ENCODE measurements at places on chromosomes 7 and 10.

GRCh38 chr10:78744056-78744455 lies 324.7 kb upstream of the ZMIZ1 start:
- H3K36me3 ChIP-seq = no peaks in the 10 kb centered on the region
- no peak overlapping the region for H3K4me3 ChIP-seq

DNA sequence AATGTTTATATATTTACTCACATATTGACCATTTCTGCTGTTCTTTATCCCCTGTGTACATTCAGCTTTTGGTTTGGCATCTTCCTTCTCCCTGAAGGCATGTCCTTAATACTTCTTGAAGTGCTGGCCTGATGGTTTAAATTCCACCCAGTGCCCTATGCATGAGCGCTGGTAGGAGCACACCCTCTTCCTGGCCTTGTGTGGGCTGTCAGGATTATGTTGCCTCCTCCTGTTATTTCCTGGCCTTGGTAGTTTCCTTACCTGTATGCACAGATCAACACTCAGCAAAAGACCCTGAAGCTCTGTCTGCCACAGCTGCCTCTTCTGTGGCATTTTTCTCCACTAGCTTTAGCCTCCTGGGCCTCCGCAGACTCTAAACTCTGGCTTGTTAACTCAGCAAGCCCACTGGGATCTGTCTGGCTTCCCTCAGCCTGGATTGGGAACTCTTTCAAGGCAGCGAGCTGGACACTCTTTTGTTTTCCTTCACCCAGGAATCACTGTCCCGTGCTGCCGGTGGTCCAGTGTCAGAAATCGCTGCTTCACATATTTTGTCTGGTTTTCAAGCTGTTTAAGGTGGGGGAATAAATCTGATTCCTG lies 595.2 kb downstream of the SDK1 start:
- no peak for DNase-seq
- H3K36me3 ChIP-seq = no peaks in the 10 kb centered on the region
- H3K27ac ChIP-seq = no peak overlapping the region
- peaks cover 15% of the 10 kb centered on the region for H3K27me3 ChIP-seq
- H3K4me1 ChIP-seq = no peaks in the 10 kb centered on the region
- no peak overlapping the region for H3K4me3 ChIP-seq

DNA sequence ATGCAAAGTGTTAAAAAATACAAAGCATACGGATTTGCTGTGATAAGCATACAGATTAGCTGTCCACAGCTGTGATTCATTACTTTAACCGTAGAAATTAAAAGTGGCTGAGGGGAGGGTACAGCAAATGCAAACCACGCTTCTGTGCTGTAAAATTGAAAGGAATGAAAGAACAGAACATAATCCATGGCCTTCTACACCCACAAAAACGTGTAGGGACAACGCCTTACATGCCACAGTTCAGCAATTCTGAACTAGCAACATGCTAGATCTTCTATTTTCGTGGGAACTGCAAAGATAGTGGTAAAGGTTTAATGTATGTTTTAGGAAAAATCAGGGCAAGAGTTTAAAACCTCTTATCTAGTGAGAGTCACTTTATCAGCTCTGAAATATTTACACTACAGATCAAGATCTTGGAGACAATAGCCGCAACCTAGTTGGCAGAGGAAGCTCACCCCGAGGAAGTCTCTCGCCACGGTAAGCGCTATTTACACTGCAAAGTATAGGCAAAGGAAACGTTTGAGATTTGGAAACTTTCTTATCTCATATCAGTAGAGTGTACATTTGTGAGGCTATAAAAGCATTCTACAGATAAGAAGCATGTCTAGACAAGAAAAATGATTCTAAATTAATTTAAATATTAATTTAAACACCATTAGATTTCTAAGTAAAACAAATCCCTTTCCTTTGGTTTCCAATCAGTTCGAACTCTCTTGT lies 193.6 kb downstream of the MLLT10 start:
- no peak overlapping the region for H3K4me3 ChIP-seq
- H3K4me1 ChIP-seq = peaks cover 22% of the 10 kb centered on the region
- peaks cover 60% of the 10 kb centered on the region for H3K36me3 ChIP-seq
- no peak for DNase-seq

DNA sequence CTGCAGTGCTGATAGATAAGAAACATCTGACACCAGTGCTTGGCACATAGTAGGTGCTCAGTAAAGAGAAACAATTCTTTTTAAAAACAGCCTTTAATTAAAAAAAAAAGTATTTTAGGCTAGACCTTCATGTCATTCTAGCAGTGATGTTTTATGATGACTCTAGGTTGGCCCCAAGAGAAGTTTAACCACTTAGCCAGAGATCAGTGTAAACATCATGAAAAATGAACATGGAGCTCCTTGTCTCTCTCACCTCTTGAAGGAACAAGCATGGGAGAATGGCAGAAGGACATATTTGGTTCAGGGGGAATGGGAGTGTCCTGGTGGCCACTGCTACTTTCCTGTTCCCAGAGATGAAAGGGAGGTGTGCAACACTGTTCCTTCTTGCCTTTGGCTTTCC lies 641.0 kb downstream of the LRMDA start:
- no peak overlapping the region for H3K27ac ChIP-seq
- H3K4me1 ChIP-seq = no peaks in the 10 kb centered on the region
- H3K27me3 ChIP-seq = no peaks in the 10 kb centered on the region
- DNase-seq = no peak

- no peak for DNase-seq
- no peak overlapping the region for H3K27ac ChIP-seq
- no peaks in the 10 kb centered on the region for H3K4me1 ChIP-seq
- H3K27me3 ChIP-seq = no peaks in the 10 kb centered on the region
- no peaks in the 10 kb centered on the region for H3K36me3 ChIP-seq
These were observed 117.9 kb downstream of the SLIT1 start for GRCh38 chr10:97067716-97068391.

- no peak overlapping the region for H3K27ac ChIP-seq
- no peaks in the 10 kb centered on the region for H3K36me3 ChIP-seq
These were observed 260.5 kb upstream of the AOAH start for GRCh38 chr7:36984710-36985312.

Measured in DND-41 (cell line).